ENCODE measurements at places on chromosomes 7 and 10. TPM values are rescaled to one million over a fixed set of nuclear protein-coding genes. Genes with fewer than 3 reads are reported as not detected.

- DNase-seq: no peak
These were observed 995.2 kb downstream of the ANKRD7 start for GRCh38 chr7:119219663-119220062.

DNA sequence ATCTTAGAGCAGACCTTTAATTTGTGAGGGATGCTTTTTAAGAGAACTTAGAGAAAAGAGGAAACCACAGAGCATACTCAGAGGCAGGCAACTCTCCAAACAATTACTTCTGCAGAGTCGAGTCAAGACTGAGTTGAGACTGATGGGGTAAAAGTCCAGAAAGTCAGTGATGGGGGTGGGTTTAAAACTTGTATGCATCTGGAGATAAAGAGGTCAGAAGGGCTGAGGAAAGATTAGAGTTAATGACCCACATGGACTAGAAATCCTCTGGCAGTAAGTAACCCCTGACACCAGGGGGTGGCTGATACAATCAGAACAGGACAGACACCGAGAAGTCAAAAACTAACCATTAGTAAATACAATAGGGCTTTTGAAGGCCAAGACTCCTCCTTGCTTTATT is 42.4 kb upstream of the SEPTIN7 start:
- DNase-seq: no peak

GRCh38 chr10:45380903-45381620 is 7.0 kb downstream of the ALOX5 start:
- no peak for DNase-seq

DNA sequence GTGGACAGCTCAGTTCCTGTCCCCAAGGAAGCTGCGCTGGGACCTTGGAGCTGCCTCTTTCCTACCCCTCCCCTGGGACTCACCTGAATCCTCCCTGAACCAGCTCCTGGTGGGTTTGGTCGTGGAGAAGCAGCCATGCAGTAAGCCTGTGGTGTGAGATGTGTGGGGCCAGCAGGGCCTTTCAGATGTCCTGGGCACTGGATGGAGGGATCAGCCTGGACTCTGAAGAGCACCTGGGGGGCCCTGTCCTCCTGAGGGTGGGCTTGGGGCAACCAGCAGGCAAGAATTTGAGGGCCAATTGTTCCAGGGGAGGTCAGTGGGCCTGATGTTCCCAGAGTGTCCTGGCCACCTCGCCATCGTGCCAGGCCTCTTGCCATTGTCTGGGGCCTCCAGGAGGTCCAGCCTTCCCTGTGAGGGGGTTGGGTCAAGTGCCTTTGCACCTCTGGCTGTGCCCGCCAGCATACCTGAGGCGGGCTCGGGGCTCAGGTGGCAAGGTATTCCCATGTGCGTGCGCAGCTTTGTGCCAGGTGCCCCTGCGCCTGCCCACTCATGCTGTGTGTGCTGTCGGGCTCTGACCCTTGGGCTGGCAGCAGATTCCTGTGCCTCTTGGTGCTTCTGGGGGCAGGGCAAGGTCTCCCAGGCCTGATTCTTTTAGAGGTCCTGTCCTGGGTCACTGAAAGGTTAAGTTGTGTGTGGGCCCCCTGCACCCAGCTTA is 7.3 kb downstream of the TRIM8 start:
- DNase-seq: no peak

GRCh38 chr10:1290071-1290471 is 233.9 kb downstream of the WDR37 start:
- DNase-seq: no peak

- no peak for DNase-seq
These were observed 22.4 kb downstream of the ADGRA1 start for GRCh38 chr10:133110133-133110532.

DNA sequence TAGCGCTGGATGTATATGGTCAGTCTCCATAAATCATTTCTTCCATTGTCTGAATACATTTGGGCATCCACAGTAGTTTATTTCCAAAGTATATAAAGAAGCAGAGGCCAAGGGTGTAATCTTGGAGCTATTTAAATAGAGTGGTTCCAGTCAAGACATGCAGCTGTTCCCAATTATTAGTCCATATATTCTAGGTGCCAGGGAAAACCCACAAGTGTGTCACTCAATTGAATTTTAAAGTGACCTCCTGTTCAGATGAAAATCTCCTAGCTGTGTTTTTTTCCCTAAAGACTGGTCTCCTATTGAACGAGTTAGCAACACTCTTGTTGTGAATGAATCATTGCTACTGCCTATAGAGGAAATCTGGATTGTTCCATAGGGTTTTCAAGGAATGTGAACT is 260.2 kb upstream of the BMPER start:
- DNase-seq: no peak

DNA sequence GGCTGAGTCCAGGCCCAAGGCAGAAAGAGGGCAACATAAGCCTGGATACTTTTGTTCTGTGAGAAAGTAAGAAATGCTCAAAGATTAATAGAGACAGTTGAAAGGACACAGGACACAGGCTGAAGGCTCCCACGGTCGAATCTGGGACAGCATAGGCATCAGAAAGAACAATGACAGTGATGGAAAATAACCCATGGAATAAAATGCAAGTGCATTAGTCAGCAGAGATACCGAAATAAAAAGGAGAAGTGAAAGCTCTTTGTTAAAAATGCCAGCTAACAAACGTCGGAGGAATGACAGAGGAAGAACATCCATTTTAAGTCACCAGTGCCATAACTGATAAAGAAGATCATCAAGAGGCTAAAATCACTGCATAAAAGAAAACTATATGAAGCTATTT is 19.6 kb upstream of the AGAP5 start:
- no peak for DNase-seq

GRCh38 chr10:122112021-122112616 is 123.2 kb downstream of the TACC2 start:
- no peak for DNase-seq

- DNase-seq: no peak
These were observed 1.3 kb upstream of the PRTFDC1 start for GRCh38 chr10:24953675-24954074.

DNA sequence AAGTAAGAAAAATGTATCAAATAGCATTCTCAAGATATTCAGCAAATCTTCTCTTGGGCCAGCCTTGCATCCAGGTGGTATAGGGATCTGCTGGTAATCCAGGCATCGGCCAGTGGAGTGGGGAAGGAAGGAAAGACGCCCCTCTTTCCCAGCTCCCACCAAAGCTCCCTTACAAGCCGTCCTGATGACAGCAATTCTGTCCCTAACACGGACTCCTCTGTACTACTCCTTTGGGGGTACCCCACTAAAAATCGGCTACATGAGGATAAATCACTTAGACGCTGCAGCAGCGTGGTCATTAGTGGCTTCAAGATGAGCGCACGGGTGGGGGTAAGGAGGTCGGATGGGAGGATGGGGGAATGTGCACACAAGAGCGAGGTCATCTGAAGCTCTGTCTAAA is 24.7 kb upstream of the NUB1 start:
- no peak for DNase-seq

DNA sequence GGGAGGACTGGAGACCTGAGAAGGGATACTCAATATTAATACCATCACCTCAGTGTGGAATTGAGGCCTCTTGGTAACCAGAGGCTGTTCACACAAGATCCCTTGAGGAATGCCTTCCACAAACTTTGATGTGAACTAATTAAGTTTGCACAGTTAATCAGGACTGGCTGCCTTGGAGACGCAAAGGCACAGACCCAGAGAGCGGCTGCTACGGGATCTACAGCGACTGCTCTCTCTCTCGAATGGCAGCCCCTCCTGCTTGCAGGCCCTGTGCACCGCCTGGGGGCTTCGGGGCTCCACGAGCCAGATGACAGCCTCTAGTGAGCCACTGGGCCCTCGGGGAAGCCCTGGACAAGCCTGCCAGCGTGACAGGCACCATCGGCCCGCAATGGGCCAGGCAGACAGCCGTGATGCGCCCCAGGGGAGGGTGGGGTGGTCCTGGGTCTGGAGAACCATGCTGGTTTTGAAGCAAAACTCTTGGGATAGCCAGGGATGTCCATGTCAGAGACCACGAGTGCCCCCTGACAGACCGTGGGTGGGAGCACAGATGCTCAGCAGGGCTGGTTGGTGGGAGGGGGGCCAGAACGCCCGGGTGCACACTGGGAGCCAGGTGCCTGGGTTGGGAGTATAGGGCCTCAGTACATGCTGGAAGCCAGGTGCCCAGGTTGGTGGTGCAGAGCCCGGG is 195.6 kb downstream of the ELFN1 start:
- DNase-seq: no peak

DNA sequence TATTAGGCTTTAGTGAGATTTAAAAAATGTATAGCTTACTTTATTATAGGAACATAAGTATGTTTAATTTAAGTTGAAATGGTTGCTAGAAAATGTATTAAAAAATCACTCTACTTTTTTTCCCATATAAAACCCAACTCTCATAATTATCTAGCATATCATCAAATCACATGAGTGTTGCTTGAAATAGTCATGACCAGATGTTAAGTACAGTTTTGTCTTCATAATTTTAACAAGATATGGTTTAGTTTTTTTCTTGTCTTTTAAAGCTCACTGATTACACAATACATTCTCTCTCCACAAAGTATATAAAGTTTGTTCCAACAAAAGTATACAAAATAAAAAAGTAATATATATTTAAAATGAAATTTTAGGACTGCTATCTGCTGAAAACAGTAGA is 82.8 kb downstream of the HGF start:
- no peak for DNase-seq

DNA sequence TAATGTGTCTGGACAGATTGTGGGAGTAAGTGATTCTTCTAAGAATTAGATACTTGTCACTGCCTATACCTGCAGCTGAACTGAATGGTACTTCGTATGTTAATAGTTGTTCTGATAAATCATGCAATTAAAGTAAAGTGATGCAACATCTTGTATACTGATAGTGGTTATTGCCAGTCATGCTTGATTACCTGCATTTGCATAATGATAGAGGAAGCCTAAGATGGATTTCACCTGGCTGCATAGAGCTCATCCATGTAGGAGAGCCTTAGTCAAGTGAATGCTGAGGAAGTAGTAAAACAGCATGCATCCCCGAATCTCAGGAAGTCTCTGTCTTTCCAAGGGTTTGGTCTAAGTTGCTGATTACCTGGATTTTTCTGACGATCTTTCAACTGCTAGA is 64.2 kb upstream of the CAPZA2 start:
- DNase-seq: no peak

DNA sequence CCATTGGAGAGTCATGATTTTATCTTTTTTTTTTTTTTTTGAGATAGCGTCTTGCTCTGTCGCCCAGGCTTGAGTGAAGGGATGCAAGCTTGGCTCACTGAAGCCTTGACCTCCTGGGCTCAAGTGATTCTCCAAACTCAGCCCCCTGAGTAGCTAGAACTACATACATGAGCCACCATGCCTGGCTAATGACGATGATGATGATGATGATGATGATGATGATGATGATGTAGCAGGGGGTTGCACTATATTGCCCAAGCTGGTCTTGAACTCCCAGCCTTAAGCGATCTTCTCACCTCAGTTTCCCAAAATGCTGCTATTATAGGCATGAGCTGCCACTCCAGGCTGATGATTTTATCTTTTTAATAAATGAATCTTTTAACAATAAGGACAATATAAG is 13.9 kb upstream of the PLAC9 start:
- no peak for DNase-seq

DNA sequence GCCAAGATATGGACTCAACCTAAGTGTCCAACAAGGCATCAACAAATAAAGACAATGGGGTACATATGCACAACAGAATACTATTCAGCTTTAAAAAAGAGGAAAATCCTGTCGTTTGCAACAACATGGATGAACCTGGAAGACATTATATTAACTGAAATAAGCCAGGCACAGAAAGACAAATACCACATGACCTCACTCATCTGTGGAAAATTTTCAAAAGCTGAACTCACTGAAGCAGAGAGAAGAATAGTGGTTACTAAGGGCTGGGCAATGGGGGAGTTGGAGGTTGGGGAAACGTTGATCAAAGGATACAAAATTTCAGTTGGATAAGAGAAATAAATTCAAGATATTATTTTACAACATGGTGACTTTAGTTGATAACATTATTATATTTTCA is 221.4 kb upstream of the PITRM1 start:
- no peak for DNase-seq

- DNase-seq: no peak
These were observed 822.0 kb downstream of the TNS3 start for GRCh38 chr7:46759711-46760480.

GRCh38 chr7:41103331-41103730 is 599.6 kb downstream of the INHBA start:
- DNase-seq: no peak

DNA sequence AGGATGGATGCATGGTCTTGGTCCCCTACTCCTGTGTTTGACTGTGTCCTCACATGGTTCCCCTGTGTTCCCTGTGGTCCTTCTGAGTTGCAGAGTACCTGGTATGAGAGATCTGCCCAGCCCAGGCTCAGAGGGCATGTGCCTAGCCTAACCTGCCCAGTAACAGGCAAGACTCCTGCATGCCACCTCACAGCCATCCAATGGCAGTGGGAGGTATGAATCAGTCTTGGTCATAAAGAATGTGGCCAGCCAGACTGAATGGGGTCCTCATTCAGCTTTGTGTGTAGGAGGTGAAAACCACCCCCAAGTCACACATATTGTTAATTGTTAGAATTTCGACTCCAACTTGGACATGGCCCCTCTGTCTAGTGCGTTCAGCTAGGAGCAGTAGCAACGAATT is 17.2 kb upstream of the GPR158 start:
- DNase-seq: no peak

DNA sequence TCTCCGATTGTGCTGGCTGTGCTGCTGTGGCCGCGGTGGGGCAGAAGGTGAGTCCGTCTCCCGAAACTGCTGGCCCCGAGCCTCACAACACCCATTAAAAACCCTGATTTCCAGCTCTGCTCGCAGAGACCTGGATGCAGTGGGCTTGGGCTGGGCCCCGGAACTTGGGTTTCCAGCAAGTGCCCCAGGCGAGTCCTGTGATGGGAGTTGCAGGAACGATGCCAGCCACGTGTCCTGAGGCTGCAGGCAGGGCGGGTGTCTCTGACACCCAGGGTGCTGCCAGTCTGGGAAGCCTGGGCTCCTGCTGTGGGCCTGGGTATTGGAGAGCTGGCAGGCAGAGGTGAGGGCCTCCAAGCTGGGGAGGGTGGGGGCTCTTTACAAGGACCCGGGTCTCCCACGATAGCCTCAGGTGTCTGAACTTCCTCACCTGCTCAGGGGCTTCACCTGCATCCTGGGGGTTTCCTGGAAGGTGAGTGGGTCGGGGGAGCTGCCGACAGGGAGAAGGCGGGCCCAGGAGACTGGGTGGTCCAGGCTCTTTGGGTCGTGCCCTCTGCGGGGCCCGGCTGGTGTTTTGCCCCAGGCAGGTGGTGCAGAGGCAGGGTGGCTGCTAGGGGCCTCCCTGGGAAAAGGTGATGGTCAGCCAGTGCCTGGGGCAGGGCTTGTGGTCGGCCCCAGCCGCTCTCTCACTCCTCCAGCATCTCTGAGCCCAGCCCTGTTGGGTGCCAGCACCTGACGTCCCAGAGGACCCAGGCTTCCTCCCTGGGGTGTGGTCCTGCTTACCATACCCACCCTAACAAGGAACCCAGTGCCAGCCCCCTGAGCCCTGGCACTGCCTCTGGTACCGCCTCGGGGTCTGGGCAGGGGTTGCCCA is 180.3 kb downstream of the DNAJB6 start:
- DNase-seq: no peak

ENTPD7 gene
- total RNA-seq: 2.7 TPM

BLNK gene
- not detected for total RNA-seq

UNCX gene
- not detected for total RNA-seq

ITPRID1 gene
- not detected for total RNA-seq

SYNPO2L gene
- total RNA-seq: not detected

ZPBP gene
- not detected for total RNA-seq

ASB4 gene
- total RNA-seq: not detected

VENTX gene
- not detected for total RNA-seq

ANKRD1 gene
- total RNA-seq: not detected

PTN gene
- total RNA-seq: not detected
